ENCODE measurements at places on chromosomes 4 and X. TPM values are rescaled to one million over a fixed set of nuclear protein-coding genes. Genes with fewer than 3 reads are reported as not detected.

- no peak for DNase-seq
Observed at GRCh38 chr4:3819210-3819919, 53.2 kb downstream of the ADRA2C start.

- no peak for DNase-seq
Observed at GRCh38 chrX:124033821-124034220, 72.3 kb downstream of the STAG2 start.

- DNase-seq: no peak
Observed at GRCh38 chr4:7909463-7910262, 30.0 kb downstream of the AFAP1 start.

Gene CNKSR2
- 38.0 TPM for total RNA-seq

- no peak for DNase-seq
Observed at GRCh38 chr4:61445374-61446063, 245.4 kb downstream of the ADGRL3 start.

GRCh38 chr4:159445692-159446091 is 342.8 kb downstream of the RAPGEF2 start:
- no peak for DNase-seq

- no peak for DNase-seq
Observed at GRCh38 chr4:177251237-177251636, 58.4 kb upstream of the NEIL3 start.

Gene CSAG1
- not detected for total RNA-seq

Gene EDA
- total RNA-seq: 8.1 TPM

DNA sequence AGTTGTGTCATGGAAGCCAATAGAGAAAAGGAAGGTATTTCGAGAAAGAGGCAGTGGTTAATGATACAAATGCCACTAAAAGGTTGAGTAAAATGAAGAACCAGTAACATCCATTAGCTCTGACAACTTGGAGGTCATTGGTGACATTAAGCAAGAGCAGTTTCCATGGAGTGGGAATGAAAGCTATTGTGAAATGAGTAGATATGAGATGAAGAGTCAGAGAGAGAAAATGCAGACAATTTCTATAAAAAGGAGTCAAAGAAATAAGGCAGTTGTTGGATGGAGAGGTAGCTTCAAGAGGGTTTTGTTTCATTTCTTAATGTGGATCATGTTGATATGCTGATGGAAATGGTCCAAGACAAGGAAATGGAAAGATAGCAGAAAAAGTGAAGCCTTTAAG is 9.6 kb upstream of the AMTN start:
- DNase-seq: no peak

- no peak for DNase-seq
Observed at GRCh38 chr4:174663216-174663615, 140.9 kb upstream of the HPGD start.

DNA sequence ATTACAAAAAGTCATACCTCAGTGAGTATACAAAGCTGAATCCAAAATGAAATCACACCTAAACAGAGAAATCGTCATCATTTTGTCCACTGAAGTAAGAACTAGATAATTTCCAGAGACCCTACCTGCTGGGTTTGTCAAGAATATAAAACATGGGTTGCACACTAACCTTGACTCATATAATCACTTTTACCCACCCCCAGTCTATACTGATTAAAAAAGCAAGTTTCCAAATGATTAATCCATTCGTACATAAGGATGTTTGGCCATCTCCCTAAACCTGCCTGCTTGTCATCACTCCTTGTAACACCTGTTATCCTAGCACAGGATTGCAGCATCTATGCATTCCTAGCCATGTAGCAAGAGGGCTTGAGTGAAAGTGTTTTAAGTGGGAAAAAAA is 4.7 kb downstream of the RAP2C start:
- DNase-seq: no peak

Gene USP51
- total RNA-seq: 6.2 TPM

Gene CENPVL1
- 2.8 TPM for total RNA-seq

Gene LNX1
- total RNA-seq: 2.1 TPM

DNA sequence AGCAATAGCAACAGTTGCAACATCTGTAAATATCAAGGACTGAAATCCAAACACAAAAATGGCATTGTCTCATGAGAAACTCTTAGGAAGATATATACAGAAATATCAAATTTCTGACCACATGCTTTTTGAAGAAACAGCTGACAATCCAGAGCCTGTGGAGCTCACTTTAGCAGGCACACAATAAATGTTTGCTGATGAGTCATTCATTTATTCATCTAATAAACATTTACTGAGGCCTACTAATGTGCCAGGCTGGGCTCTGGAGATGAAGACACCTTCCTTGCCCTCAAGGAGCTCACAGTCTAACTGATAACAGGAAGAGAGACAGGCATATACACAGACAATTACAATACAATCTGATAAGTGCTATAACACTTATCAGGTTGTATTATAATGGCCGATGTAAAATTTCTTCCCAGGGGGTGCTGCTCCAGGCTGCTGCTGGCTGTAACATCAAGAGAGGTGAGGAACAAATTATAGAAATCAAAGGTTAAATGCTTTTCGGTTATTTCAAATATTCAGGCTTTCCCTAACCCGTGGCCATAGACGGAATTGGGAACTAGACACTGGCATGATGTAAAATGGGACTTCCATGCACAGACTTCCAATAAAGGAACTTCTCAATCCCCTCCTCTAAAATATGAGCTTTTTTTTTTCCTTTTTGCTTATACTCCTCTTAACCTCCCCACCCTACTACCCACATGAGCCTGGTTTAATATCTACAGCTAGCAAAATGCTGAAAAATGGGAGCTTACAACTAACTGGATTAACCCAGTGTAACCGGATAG is 16.8 kb upstream of the ZCCHC13 start:
- no peak for DNase-seq

- DNase-seq: no peak
Observed at GRCh38 chrX:31061091-31061490, 10.8 kb downstream of the FTHL17 start.

- no peak for DNase-seq
Observed at GRCh38 chrX:48498374-48498809, 10.4 kb upstream of the PORCN start.

Measured in H9 (cell line).